ENCODE measurements at places on chromosomes 6 and 20.
A peak's percentile ranks its signal among the peaks of the same experiment; 100 is the strongest.

- DNase-seq, result no peak
These were observed 95.2 kb upstream of the CST7 start for GRCh38 chr20:24853916-24854315.

DNA sequence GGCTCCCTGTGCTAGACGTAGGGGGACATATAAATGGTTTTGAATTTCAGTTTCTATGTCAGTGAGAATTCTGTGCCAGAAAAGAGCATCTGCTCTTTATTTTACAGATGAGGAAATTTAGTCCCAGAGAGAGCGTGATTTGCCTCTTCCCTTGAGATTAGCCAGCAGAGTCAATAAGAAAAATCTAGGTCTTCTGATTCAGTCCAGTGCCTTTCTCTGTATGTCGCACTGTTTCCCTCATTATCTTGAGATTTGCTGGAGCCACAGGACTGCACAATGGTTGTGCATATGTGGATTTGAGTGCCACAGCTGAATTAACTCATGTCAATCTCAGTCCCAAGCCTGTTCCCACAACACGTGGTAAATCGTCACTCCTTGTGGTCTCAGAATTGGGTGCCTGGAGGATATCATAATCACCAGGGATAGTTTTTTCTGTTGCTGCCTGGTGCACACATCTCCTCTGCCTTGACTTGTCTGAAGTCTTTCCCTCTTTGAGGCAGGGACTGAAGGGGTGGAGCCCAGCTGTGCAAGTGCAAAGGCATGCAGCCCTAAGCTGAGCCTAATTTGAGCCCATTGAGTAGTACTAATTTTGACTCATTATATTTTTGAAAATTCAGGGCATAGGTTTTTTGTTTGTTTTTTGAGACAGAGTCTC lies 276.7 kb downstream of the SOX4 start:
- no peak for DNase-seq

GRCh38 chr6:133779916-133780695 lies 108.8 kb upstream of the TCF21 start:
- DNase-seq, result no peak

DNA sequence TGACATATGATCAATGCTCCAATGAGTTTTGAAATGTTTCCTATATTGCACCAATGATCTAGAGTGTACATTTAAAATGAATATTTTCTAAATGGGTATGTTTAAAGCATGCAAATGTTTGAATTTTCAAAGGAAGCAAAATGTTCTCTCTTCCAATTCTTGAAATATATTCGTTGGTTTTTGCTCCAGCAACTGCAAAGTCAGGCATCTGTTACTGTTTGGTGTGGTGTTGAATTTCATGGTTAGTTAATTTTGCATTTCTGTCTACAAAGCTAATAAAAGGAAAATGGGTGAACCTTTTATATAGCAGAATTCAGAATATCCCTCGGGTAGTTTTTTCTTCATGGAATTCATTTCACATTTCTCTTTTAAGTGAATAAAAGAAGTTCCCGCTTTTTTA lies 1018.3 kb downstream of the GRIK2 start:
- no peak for DNase-seq

DNA sequence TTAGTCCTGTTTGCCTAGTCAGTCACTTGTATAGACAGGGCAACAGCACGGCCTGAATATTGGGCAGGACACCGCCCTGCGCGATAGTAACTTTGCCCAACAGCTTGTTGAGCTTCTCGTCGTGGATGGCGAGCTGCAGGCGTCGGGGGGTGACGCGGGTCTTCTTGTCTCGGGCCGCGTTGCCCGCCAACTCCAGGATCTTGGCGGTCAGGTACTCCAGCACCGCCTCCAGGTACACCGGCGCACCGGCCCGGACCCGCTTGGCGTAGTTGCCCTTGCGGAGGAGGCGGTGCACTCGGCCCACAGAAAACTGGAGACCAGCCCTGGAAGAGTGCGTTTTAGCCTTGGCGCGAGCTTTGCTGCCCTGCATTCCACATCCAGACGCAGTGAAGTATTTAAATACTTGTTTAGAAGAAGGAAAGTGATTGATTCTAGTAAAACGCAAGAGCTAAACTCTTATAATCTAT lies 92.8 kb upstream of the BTN3A2 start:
- no peak for DNase-seq

DNA sequence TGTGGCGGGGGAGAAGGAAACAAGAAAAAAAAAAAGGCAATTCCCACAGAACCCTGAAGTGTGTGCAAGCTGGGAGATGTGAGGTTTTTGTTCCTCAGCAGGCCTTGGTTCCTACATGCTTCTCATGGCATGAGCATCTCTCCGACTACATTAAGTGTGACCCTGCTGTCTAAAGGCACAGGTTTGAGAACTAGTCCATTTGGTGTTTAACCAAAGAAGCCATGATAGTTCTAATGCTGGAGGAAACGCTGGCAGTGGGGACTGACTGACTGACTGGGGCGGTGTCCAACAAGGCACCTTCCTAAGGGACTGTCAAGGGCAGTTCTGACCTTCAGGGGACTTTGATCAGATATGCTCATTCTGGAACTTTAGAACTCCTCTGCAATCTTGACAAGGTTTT lies 3.8 kb downstream of the TXNDC5 start:
- no peak for DNase-seq

- no peak for DNase-seq
These were observed 101.1 kb upstream of the EMILIN3 start for GRCh38 chr20:41467690-41468089.

DNA sequence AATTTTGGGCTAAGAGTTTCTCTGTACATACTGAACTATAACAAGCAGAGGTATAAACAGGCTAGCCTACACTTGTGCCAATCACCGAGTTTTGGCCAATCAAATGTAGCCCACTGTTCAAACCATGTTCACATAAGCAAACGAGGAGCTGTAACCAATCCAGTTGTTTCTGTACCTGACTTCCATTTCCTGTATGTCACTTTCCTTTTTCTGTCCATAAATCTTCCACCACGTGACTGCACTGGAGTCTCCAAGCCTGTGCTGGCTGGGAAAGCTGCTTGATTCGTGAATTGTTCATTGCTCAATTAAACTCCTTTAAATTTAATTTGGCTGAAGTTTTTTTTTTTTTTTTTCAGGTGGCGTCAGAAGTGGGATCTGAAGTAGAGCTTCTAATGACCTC lies 332.9 kb downstream of the RNF144B start:
- no peak for DNase-seq

- DNase-seq, result no peak
These were observed 34.9 kb downstream of the NHLRC1 start for GRCh38 chr6:18087396-18088165.

DNA sequence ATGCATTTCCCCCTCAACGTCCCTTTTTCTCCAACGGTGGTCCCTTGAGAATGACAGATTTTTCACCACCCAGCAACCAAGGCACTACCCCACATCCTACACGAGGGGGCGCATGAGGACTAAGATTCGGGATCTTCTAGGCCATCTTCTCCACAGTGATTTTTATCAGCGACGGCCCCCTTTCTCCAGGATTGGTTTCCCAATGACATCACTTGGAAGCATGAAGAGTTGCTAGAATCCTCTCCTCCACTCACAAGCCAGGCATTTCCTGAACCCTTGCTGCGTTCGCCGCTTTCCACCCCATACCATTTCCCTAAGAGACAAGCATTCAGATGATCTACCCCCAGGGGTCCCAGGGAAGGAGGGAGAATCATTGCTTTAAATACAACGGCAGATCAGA lies 252.0 kb downstream of the HIVEP2 start:
- DNase-seq, result peak; percentile 14

GRCh38 chr6:37913210-37913609 lies 93.7 kb downstream of the ZFAND3 start:
- DNase-seq, result no peak

- no peak for DNase-seq
These were observed 41.8 kb upstream of the FUCA2 start for GRCh38 chr6:143553337-143553736.

- no peak for DNase-seq
These were observed 261.8 kb downstream of the ADGB start for GRCh38 chr6:146860583-146860982.

DNA sequence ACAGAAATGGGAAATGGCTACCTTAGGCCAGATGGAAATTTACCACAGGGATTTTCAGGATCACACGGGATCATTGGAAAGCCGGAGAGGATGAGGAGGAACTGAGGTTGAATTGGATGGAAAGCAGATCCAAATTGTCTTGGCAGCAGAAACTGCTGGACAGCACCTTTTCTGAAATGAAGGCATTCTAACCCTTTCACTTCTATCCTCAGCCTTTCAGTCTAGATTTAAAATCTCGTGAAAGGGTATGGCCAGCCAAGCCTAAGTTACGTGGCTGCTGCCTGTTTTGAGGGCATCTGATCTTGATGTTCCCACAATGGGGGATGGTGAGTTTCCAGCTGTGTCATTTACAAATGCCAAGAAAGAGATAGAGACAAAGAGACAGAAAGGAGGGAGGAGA lies 358.2 kb downstream of the KIF16B start:
- DNase-seq, result no peak

GRCh38 chr6:168506460-168506859 lies 65.5 kb downstream of the SMOC2 start:
- no peak for DNase-seq

DNA sequence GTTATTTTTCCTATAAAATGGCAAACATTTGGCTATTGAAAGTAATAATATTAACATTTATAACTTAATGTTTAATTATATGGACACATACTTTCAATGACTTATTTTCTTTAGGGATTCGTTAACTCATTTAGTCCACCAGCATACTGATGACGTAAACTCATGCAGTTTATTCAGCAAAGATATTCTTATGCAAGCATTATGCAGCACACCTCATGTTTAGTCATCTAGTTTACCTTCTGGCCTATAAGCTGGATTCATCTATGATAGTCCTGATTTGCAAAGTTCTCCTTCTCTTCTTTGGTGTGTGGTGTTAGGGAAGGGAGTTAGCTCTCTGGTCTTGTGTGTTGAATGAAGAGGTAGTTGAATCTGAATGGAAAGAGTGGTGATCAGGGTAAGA lies 60.0 kb downstream of the OR2J2 start:
- no peak for DNase-seq

GRCh38 chr6:78157606-78158005 lies 504.8 kb downstream of the MEI4 start:
- DNase-seq, result no peak

DNA sequence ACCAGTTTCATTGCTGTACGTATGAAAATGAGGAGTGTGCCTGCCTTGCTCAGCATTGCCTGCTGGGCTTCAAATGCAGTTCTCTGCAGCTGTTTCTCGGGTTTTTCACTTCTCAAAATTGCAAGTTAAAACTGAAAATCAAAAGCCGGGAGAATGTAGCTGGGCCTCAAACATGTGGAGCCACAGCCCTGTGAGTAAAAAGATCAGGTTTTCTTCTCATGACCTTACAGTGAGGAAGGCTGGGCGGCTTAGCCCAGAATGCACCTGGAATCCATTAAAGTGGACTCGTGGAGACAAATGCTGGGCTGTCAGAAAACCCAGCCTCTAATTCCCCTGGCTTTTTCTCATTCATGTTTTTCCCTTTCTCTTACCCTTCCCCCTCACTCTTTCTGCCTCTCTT lies 34.4 kb downstream of the DSE start:
- no peak for DNase-seq

- DNase-seq, result no peak
These were observed 21.2 kb upstream of the APMAP start for GRCh38 chr20:25013478-25014380.

DNA sequence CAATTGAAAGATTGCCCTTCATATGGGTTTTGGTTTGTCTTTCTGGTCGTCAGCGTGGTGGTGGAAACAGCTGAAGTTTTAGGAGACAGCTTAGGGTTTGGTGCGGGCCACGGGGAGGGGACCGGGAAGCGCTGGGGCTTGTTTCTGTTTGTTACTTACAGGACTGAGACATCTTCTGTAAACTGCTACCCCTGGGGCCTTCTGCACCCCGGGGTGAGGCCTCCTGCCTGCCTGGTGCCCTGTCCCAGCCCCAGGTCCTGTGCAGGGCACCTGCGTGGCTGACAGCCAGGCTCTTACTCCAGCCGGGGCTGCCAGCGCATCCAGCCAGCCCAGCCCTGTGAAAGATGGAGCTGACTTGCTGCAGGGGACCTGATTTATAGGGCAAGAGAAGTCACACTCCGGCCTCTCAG lies 22.8 kb downstream of the NPEPL1 start:
- no peak for DNase-seq

GRCh38 chr6:558959-559358 lies 97.9 kb downstream of the HUS1B start:
- no peak for DNase-seq

DNA sequence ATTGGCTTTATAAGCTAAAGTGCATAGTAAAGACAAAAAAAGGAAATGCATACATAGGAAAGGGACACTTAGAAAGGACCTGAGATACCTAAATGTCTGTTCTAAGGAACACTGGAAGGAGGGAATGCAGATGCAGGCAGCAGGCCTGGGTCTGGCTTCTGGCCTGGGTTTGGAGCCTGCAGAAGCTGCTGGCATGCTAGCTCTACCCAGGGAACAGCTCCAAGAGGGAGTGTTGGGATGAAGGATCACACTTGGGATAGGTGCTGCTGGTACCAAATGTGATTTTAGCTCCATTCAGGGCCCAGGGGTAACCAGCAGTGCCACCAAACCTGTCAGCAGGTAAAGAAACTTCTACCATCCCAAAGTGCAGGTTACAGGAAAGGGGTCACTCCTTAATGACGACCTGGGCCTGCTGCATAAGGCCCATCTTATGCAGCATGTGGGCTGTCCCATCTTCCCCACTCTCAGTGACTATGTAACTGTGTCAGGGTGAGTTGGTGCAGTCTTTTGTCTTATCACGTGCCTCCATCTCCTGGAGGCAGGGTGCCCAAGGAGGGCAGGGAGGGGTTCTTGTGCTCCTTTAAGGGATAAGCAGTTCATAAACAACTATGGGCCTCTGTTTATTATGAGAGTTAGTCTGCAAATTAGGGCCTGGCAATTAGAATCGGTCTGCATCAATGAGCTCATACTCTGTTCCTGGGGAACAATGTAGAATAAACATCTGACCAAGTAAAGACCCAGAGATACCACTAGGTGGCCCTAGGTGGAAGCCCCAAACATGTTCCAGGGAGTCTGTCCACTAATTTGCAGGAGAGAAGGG lies 26.9 kb downstream of the DDX27 start:
- DNase-seq, result peak; percentile 48

GRCh38 chr20:57495978-57496377 lies 29.0 kb downstream of the CTCFL start:
- DNase-seq, result no peak

DNA sequence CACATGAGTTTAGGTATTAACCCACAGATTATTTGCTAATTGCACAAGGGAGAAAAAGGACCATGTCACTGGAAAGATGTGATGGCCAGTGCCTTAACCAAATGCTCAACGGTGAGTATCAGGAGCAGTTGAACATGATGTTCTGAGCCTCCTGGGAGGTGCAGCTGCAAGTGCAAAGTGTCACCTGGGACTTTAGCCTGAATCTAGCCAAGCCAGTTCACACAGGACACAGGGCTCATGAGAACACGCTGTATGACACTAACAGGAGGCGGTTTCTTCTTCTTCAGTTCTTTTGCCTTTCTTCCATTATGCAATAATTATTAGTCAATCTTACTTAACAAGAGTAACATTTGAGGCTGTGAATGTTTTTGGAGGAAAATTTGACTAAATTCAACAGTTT lies 225.3 kb downstream of the THBS2 start:
- no peak for DNase-seq

GRCh38 chr6:126422912-126423311 lies 83.0 kb downstream of the CENPW start:
- DNase-seq, result no peak
